ENCODE measurements at places on chromosomes 1 and 21.
A peak's percentile ranks its signal among the peaks of the same experiment; 100 is the strongest.

DNA sequence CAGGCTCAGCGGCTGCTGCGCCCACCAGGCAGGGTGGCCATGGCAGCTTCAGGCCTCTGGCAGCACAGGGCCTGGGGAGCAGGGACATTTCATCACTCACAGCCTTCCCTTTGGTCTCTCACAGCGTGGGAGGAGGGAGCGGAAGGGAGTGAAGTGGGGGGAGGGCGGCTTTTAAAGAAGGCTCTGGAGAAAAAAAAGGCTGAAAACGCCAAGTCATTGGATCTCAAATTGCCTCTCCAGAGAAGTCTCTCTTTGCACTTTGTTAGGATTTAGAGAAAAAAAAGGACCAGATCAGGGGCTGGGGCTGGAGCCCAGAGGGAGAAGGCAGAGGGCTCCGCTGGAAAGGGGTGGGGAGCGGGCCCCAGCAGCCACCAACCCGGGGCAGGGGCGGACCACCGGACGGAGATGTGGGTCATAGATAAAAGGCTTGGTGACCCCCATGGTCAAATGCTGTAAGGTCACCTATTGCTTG is 209.9 kb downstream of the GRIK3 start:
- DNase-seq: no peak

DNA sequence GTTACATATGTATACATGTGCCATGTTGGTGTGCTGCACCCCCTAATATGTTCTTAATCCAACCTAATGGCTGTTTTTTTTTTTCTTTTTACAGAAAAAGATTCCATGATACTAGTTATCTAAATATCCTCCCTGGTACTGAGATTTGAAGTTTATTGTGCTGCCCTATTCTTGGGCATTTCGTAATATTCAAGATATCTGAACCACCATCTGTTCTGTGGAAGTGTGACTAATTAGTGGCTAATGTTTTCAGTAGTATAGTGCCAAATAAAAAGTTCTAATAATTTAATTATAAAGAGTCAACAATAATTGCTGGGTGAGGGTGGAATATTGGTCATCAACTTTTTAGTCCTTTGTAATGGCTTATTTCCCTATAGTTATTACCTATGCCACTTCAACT is 217.5 kb downstream of the GABPA start:
- no peak for DNase-seq

DNA sequence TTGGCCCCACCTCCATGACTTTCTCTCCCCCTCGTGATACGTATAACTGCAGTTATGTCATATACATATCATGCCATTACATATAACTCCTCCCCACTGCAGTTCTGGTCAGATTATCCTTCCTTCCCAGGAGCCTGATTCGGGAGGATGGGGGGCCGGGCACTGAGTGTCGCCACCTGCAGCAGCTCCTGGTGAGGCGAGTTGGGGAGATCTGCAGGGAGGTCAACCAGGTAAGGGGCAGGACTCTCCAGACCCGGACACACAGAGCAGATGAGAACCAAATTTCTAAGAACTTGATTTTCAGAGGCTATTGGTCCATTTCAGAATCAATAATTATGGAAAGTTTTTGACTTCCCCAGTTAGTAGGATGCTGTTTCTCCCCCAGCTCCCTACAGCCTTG is 19.5 kb downstream of the HYI start:
- peak; percentile 49 for DNase-seq

DNA sequence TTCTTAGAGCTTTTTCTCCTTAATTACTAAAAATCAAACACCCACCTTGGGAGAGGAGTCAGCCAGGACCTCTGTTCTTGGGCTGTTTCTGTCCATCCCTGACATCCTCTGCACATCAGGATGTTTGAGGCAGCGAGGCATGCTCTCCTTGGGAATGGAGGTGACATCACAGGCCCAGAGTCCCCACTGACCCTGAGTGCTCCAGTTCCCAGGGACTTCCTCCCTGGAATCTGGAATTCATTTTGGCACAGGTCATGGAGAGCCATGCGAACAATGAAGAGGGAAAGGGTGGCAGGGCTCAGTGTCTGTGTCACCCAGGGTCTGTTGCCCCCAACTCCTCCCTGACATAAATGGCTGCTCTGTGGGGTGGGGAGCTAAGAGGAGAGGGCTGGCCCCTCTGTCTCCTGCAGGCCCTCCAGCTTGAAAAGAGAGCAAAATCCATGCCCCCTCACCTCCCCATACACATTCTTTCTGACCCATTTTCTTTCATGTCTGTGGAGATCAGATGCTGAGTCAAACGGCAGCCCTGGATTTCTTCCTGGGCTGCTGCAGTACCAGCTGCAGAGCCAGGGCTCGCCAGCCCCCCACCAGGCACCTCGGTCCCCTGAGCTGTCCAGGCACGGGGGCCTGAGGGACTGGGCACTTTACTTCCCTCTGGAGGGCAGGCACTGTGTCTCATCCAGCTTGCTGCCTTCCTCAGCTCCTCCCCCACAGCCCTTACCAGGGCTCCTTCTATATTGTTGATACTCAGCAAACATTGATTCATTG is 102.0 kb downstream of the NMNAT2 start:
- DNase-seq: no peak

- no peak for DNase-seq
These were observed 32.0 kb downstream of the CD34 start for GRCh38 chr1:207878939-207879338.

GRCh38 chr1:2433936-2434655 is 21.7 kb upstream of the PEX10 start:
- DNase-seq: no peak

DNA sequence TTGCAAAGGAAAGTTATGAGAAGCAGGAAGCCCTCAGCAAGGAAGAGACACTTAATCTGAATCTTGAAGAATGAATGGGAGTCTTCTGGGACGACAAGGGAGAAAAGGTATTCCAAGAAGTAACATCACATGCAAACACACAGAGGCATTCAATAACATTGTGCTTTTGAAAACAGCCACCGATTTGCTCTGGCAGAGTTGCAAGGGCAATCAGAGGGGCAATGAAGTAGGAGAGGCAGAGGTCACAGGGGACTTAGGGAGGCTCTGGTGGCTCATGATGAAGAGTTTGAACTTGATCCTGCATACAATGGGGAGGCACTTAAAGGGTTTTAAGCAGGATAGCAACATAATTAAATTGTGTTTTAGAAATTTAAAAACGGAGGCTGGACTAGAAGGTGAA is 107.7 kb downstream of the DDX20 start:
- DNase-seq: no peak

GRCh38 chr1:184298440-184299405 is 88.1 kb upstream of the C1orf21 start:
- no peak for DNase-seq

- DNase-seq: no peak
These were observed 30.5 kb upstream of the PIK3CD start for GRCh38 chr1:9621032-9621431.

- DNase-seq: no peak
These were observed 31.8 kb upstream of the BEND5 start for GRCh38 chr1:48808496-48808895.

DNA sequence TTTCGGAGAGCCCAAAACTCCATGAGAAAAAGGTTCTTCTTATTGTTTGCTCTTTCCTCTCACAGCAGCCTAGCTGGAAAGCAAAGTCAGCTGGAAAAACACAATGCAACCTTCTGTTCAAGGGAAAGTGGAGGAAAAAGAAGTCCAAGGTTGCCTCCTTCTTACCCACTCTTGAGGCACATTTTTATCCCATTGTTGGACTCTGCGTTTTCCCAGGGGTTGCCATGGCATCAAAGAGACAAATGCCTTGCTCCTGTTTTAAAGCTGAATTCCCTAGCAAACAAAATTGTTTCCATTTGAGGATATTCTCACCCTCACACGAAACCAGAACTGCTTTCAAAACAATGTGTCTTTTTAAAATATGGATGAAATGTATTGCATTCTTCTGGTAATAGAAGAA is 45.1 kb upstream of the PALMD start:
- no peak for DNase-seq

GRCh38 chr1:172154551-172154950 is 265.9 kb upstream of the C1orf105 start:
- DNase-seq: no peak

DNA sequence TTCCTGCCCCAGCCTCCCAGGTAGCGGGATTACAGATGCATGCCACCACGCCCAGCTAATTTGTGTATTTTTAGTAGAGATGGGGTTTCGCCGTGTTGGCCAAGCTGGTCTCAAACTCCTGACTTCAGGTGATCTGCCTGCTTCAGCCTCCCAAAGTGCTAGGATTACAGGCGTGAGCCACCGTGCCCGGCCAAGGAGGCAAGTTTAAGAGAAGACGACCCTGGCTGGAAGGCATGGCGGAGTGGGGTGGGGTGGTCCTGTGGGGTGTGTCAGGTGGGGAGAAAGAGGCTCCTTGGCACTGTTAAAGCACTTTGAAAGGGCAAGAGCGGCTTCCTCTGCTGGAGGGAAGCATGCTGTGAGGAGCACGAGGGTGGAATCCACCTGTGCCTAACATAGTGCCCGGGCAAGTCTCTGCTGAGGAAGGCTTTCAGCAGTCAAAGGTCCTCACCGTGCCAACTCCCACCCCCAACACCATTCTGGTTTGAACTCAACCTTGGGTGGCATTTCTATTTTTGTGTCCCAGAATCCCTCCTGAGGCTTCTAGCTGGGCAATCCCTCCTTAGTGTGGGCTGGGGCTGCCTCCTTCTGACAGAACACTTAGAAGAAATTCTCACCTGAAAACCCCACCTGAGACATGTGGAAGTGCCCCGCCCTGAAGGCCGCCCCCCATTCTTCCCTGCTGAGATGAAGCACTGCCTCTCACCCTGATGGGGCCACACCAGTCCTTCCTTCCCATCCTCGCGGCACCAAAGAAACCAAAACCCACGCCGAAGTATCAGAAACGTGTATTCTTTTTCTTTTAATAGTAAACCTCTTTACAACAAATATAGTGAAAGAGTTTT is 37.4 kb downstream of the MEF2D start:
- DNase-seq: no peak

DNA sequence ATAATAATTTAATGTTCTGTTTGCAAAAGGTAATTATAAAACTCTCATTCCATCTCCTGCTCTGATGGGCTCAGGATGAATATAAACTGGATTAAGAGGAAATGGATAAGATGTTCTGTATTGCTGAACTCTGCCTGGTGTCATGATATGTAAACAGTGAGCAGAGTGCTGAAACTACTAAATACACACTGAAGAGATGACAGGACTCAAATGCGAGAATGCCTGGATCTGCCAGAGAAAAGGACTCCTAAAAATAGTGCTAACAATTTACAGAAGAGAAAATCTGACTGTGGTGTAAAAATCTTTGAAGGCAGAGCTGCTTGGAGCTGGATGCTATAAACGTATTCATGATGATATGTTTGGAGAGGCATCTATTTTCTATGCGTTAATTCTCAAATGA is 303.2 kb downstream of the RWDD3 start:
- no peak for DNase-seq

DNA sequence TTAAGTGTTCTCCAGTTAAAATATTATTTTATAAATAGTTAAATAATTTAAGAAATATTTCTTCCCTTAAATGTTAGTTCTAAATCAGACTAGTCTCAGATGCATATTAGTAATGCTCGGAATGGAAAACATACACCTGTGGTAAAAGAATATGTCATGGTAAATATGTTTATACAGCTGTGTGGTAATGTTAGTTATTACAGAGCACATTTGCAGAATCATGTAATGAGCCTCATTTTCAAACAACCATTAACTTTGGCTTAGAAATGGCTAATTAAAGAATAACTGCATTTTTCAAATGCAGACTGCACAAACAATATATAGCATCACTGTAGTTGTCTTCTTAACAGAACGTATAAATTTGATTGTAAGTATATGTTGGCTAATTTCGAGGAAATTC is 90.3 kb downstream of the DISP1 start:
- DNase-seq: no peak

DNA sequence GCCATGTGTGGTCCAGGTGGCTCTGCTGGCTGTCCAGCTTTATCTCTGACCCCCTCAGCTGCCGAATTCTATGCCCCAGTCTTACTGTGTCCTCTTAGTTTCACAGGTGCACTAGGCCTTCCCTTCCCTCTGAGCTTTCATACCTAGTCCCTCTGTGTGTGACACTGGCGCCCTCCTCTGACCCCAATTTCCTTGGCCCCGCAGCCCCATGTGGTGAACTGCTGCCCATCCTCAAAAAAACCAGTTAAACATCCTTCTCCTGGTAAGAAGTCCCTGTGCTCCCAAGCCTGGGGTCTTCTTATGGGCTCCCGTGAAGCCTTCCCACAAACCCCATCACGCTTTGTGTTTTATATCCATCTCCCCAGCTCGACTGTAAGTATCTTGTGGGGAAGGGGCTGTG is 93.9 kb upstream of the TSPAN2 start:
- DNase-seq: no peak

DNA sequence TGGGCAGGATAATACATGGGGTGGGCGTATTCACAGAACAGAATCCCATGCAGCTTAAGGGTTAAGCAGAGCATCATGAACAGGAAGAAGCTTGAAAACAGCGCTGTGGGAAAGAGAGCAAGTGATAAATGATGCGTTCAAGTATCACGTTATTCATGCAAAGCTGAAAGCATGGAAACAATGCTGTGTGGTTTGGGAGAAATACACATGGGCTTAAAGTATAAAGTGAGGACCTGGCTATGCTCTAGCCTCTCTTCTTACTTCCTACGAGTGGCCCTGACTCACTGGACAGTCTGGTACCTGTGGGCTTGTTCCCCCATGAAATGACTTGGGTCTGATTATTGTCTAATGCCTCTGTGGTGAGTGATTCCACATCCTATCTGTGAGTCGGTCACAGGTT is 25.7 kb downstream of the TMPRSS2 start:
- DNase-seq: no peak

DNA sequence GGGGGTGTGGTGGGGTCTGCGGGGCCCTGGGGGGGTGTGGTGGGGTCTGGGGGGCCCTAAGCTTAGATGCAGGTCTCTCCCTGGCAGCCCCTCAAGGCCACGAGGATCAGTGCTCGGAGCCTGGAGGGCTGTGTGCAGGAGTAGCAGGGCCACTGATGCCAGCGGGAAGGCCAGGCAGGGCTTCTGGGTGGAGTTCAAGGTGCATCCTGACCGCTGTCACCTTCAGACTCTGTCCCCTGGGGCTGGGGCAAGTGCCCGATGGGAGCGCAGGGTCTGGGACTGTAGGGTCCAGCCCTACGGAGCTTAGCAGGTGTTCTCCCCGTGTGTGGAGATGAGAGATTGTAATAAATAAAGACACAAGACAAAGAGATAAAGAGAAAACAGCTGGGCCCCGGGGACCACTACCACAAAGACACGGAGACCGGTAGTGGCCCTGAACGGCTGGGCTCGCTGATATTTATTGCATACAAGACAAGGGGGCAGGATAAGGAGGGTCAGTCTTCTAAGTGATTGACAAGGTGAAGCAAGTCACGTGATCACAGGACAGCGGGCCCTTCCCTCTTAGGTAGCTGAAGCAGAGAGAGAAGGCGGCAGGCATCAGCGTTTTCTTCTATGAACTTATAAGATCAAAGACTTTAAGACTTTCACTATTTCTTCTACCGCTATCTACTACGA is 8.7 kb downstream of the RNF223 start:
- DNase-seq: no peak
